ENCODE measurements at places on chromosomes 6 and 20.

- DNase-seq, result no peak
Observed at GRCh38 chr20:25437153-25437581, 29.7 kb downstream of the GINS1 start.

GRCh38 chr6:127904160-127904559 is 3.3 kb upstream of the THEMIS start:
- DNase-seq, result no peak

- no peak for DNase-seq
Observed at GRCh38 chr6:148811459-148811858, 64.6 kb downstream of the UST start.

GRCh38 chr6:119319694-119320093 is 29.9 kb downstream of the MAN1A1 start:
- no peak for DNase-seq

- DNase-seq, result no peak
Observed at GRCh38 chr20:5741089-5741488, 9.1 kb upstream of the SHLD1 start.

GRCh38 chr6:134429861-134430380 is 112.0 kb upstream of the SGK1 start:
- DNase-seq, result no peak

GRCh38 chr6:149064001-149064659 is 253.4 kb upstream of the TAB2 start:
- no peak for DNase-seq

GRCh38 chr6:64683682-64684081 is 1023.3 kb downstream of the EYS start:
- DNase-seq, result no peak

DNA sequence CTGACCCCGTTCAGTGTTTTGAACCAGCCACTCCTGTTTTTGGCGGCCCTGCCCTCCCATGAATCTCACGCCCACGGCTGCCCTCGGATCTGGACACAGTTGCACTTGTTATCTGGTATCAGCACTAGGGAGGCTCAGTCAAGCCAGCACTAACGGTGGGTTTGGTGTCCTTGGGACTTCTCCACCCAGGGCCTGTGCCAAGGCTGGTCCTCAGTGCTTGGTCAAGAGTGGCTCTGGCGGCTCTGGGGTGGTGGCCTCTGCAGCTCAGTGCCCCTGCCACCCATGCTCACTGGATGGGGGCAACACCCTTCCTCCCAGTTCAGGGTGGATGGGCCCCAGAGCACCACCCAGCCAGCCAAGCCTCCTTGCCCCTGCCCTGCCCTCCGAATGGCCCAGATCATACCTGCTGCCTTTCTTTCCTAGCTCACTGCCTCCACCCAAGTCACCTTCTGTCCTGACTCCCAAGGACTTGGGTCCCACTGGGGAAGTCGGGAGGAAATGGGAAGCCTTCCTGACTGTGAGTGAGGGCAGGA is 54.7 kb downstream of the SSR1 start:
- DNase-seq, result no peak

GRCh38 chr6:15553736-15554294 is 109.0 kb downstream of the DTNBP1 start:
- DNase-seq, result no peak

Measured in activated CD8-positive, alpha-beta memory T cell treated with anti-CD3 and anti-CD28 coated beads for 48 hours (primary cell).